ENCODE measurements at places on chromosomes 16 and 17.

- DNase-seq: no peak
These were observed 2.8 kb downstream of the TENT4B start for GRCh38 chr16:50155925-50156324.

DNA sequence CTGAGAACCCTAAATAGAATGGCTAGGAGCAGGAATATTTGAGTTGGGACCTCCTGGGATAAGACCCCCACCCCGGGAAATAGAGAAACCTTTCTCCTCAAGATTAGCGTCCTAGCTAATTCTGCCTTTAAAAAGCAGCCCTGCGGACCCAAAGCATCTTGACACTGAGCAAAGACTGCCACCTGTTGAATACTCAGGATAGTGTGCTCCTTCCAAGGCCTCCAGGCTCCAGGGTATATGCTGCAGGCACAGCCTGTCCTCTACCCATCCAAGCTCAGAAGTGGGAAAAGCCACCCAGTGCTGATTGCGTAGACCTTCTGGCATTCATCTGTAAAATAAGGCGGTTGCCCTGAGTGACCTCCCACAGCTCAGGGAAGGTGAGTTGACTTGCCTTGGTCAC lies 456.2 kb upstream of the DYNLRB2 start:
- no peak for DNase-seq

- no peak for DNase-seq
These were observed 13.7 kb downstream of the SHCBP1 start for GRCh38 chr16:46607529-46607928.

GRCh38 chr16:70737377-70738082 lies 51.7 kb upstream of the MTSS2 start:
- DNase-seq: peak; percentile 36

DNA sequence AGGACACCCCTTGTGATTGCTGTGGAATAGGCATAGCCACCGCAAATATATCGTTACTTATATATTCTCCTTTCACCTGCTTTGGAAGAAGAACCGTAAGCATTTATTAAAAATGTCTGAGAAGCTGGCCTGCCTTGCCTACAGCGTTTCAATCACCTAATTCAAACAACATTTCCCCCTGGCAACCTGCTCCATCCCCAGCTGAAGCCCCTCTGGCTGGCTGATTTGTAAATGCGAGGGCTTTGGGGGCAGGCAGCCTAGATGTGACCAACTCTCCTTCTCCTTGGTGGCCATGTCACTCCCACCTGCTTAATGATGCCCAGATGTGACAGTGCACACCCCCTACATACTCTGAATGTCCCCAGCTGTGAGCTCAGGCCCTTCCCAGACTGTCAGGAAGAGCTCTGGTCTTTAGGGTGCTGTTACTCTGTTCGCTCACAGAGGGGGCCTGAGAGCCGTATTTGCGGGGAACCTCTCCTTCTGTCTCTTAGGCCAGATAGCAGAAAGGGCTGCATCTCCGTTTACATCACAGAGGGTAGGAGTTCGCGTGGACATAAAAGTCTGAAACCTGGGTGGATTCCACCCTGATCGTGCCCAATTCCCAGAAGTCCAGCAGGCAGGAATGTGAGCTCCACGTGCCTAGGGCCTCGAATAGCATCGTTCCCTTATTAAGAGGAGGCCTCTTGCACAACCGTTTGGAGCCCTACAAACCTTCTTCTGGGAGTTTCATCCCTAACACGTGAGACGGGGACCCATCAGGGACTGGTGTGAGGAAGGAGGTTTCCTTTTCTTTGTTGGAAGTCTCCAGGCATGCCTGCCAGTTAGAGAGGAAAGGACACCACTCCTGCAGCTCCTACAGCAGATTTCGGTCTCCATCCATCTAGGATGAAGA lies 2.4 kb upstream of the SDK2 start:
- no peak for DNase-seq

- DNase-seq: no peak
These were observed 19.5 kb upstream of the USP10 start for GRCh38 chr16:84680165-84680842.

GRCh38 chr16:12600116-12600515 lies 203.6 kb downstream of the CPPED1 start:
- DNase-seq: no peak

DNA sequence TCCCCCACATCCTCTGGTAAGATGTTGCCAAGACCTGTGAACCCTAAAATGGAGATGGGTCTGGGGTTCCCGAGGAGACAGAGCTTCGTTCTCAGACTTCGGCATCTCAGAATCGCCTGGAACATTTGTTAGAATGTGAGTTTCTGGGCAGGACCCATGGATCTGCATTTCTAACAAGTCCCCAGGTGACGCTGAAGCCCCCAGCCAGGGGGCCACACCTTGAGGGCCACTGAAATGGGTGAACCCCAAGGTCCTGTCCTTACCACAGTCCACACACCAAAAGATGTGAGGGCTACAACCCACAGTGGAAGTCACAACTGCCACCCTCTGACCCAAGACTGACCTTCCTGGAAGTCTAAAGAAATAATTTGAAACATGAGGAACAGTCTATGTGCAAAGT lies 14.0 kb downstream of the MPP3 start:
- no peak for DNase-seq

GRCh38 chr17:42548070-42548837 lies 4.5 kb upstream of the HSD17B1 start:
- DNase-seq: peak; percentile 56

DNA sequence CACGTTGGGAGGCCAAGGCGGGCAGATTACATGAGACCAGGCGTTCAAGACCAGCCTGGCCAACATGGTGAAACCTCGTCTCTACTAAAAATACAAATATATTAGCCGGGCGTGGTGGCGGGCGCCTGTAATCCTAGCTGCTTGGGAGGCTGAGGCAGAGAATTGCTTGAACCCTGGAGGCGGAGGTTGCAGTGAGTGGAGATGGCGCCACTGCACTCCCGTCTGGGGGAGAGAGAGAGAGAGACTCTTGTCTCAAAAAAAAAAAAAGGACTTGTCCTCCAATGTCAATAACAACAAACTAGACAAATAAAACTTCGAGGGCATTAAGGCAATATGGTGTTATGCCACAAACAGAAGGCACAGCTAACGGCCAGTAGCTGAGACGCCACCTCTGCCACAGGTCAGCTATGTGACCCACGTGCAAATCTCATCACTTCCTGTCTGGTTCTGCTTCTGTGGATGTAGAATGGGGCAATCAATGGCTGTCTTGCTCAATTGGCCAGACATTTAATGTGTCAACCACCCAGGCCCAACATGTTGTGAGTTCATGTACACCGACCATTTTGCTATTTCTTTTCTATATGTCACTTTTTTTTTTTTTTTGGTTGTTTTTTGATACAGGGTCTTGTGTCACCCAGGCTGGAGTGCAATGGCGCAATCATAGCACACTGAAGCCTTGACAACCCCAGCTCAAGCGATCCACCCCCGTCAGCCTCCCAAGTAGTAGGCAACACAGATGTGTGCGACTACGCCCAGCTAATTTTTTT lies 834 bp upstream of the TXNDC11 start:
- no peak for DNase-seq

- DNase-seq: peak; percentile 21
These were observed 2.0 kb upstream of the GLG1 start for GRCh38 chr16:74608944-74609343.

- no peak for DNase-seq
These were observed 72.4 kb upstream of the CPHXL start for GRCh38 chr16:75798714-75799113.

DNA sequence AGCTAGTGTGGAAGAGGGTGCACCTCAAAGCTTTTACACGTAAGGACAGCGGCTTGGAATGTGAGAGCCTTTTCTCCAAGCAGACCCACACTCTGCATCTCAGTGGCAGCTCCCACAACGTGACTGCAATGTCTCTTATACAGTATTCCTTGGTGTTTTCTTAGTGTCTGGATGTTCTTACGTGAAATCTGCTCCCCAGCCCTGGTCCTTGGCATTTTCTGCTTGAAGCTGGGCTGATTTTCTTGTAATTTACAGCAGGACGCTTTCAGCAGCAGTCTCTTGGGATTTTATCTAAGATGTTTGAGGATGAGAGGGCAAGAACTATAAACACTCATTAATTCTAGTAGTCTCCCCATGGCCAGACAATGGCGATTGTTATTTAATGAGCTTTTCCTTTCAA lies 12.1 kb upstream of the POLR3E start:
- no peak for DNase-seq

- no peak for DNase-seq
These were observed 119.0 kb upstream of the LHX1 start for GRCh38 chr17:36818134-36818825.

- no peak for DNase-seq
These were observed 16.2 kb upstream of the KLHDC4 start for GRCh38 chr16:87782033-87782432.

DNA sequence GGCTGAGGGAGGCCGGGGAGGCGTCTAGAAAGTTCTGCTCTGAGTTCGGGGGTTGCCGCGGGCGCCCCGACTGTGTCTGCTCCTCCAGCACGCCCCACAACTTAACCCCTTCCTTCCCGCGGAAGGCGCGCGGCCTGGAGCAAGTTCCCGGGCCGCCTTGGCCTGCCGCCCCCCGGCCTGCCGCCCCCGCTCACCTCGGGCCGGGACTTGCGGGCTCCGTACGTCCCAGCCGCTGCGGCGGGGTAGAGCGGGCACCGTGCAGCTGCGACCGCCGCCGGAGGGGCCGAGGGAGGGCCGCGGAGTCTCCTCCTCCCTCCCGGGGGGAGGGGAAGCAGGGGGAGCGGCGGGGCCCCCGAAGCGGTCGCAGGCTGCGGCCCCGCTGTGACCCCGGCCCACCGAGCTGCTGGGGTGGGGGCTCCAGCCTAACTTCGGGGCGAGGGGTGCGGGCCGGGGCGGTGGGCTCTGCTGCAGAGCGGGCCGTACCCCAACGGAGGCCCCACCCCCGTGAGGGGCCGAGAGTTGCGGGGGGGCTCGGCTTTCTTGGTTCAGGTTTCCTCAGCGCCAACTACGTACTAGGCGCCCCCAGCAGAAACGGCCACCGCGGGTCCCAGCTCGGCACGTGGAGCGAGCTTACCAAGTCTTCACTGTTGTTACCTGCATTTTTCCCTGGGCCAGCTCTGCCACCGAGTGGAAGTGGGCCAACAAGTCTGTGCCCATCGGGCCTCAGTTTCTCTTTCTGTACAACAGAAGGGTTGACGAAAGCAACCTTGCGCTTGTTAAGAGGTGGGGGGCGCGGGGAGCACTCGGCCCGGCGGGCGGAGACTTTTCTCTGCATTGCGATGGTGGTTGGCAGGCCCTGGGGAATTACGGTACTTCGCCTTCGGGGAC lies at the start of gene CCDC102A:
Gene CCDC102A, minus strand, starts transcription at position 266 of the 888 bp plus-strand sequence. CDS start 7,394 bp downstream, outside the sequence.
- peak; percentile 49 for DNase-seq

DNA sequence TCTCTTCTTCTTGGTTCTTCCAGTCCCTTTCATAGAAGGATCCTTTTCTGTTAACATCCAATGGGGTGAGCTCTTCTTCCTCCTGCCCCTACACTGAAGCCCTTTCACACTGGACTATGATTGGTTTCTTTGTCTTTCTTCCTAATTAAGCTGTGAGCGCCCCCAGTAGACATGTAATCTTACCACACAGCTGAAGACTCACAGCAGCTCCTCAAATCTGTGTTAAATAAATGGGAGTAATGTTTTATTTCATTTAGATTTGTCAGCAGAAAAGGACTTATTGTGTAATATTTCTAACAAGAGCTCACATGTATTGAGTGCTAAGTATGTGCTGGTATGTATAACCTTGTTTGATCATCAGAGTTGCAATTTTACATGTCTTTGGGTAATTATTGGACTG lies 55.7 kb downstream of the TOX3 start:
- no peak for DNase-seq

DNA sequence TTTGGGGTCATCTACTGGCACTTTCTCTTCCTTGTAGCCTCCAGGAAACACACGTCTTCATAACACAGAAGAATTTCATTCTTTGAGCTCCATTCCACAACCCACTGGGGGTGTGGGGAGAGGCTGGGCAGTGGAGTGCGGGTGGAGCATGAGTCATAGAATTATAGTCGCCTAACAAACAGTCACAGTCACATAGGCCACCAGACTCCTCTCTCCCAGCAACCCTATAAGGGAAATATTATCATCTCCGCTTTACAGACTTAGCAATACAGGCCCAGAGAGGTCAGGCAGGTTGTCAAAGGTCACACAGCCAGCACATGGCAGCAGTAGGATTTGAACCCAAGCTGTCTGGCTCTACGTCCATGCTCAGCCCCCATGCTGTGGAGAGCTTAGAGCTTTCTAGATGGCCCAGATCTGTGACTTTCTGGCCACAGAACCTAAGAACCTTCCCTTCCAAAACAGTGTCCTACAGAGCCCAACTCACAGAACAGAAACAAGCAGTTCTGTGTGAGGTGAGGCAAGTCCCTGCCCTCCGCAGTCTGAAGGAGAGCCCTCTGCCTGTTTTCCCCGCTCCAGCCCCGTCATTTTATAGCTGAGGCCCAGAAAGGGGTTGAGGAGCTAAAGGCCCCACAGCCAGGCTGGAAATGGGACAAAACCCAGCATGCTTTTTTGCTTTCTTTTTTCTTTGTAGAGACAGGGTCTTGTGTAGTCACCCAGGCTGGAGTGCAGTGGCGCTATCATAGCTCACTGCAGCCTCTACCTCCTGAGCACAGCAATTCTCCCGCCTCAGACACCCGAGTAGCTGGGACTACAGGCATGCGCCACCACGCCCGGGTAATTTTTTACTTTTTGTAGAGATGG lies 10.7 kb upstream of the LITAF start:
- no peak for DNase-seq

GRCh38 chr16:12009462-12009861 lies 32.9 kb downstream of the SNX29 start:
- no peak for DNase-seq

DNA sequence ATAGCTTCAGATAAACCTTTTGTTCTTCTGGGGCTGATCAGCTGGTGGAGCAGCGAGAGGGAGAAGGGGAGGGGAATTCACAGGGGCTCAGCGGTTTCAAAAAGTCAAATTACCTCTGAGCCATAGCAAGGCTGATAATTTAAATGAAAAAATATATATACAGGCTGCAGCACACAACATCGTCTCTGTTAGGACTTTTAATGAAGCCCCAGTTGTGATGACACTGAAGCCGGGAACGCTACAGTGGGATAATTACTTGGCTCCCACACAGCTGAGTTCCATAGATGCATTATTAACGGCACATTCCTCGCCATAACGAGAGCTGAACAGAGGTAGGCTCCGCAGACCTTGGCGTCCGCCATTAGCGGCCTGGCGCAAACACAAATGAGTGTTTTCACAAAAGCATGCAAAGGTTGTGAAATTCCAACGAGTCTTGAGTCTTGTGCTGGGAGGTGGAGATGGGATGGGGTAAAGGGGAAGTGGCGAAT lies 216.0 kb downstream of the C16orf78 start:
- DNase-seq: no peak

DNA sequence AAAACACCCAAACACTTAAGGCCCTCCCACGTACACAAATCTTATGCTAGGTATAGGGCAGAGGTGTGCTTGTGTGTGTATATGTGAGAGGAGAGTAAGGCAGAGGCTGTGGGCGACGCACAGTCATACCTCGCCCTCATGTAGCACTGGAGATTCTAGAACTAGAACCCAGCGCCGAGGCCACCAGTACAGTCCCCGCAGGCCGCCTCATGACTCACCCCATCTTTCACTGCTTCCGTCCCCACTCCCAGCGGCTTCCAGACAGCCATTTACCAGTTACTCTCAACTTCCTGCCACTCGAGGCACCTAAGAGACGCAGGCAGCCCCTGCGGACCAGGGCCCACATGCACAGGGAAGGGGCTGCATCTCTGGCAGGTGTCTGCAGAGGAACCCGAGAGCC lies 23.2 kb upstream of the CYTH1 start:
- peak; percentile 46 for DNase-seq
